ENCODE measurements at places on chromosomes 2 and 18.

DNA sequence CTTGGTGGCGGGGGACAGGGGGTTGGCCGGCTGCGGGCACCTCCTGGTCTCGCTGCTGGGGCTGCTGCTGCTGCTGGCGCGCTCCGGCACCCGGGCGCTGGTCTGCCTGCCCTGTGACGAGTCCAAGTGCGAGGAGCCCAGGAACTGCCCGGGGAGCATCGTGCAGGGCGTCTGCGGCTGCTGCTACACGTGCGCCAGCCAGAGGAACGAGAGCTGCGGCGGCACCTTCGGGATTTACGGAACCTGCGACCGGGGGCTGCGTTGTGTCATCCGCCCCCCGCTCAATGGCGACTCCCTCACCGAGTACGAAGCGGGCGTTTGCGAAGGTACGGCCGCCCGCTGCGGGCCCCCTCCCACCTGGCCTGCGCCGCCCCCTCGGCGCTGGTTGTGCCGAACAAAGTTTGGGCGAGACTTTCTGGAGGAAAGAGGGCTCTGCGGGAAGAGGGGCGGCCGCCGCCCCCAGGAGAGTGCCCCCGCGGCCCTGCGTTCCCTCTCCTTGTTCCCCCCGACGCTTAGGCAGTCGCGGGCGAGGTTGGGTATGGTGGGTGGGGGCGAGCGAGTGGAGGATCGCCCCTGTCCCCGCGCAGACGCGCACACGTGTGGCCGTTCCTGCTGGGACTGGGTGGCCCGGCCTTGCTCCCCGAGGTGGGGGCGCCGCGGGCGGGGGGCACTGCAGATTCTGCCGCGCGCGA lies 866 bp downstream of the CRIM1 start:
- peak; percentile 49 for DNase-seq

DNA sequence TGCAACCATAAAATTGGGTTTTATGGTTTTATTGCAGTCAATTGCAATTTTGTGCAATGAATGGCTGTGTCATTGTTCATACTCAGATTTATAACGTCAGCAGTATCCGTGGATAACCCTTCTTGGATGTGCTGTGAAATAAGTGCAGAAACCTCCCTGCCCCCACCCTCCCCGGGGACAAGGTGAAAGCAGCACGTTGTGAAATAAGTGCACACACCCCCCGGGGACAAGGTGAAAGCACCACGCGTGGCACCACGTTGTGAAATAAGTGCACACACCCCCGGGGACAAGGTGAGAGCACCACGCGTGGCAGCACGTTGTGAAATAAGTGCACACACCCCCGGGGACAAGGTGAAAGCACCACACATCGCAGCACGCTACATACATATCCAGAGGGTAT lies 93.6 kb upstream of the NFATC1 start:
- no peak for DNase-seq

- DNase-seq = peak; percentile 50
These were observed 32.3 kb downstream of the DNMT3A start for GRCh38 chr2:25309402-25309801.

DNA sequence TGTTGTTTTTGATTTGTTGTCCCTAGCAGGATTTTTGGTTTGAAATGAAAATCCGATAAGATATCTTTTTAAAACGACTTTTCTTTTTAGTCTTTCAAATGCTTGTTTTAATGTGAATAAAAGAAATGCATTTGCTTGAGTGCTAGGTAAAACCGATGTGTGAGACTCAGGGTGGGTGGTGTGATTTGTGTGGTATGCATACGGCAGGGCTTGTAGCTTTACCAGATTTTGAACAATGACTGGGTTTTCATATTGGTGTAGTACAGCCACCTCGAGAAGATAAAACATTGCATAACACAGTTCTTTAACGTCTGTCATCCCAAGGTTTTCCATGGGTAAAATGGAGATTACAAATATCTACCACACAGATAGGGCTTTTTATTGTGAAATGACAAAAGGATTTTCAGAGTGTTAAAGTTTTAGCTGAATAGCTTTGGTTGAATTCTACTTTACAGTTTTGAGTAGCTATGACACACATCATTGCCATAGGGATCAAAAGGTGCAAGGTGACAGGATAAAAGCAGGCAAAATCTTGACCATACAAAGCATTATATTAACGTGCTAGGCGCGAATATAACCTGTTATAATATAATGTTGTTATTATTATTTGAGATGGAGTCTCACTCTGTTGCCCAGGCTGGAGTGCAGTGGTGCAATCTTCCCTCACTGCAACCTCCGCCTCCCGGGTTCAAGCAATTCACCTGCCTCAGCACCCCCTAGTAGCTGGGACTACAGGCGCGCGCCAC lies 824 bp upstream of the ZNF638 start:
- no peak for DNase-seq

GRCh38 chr18:58632552-58632951 lies 3.7 kb upstream of the ALPK2 start:
- DNase-seq = no peak

- DNase-seq = no peak
These were observed 55.5 kb upstream of the HS6ST1 start for GRCh38 chr2:128374001-128374710.

DNA sequence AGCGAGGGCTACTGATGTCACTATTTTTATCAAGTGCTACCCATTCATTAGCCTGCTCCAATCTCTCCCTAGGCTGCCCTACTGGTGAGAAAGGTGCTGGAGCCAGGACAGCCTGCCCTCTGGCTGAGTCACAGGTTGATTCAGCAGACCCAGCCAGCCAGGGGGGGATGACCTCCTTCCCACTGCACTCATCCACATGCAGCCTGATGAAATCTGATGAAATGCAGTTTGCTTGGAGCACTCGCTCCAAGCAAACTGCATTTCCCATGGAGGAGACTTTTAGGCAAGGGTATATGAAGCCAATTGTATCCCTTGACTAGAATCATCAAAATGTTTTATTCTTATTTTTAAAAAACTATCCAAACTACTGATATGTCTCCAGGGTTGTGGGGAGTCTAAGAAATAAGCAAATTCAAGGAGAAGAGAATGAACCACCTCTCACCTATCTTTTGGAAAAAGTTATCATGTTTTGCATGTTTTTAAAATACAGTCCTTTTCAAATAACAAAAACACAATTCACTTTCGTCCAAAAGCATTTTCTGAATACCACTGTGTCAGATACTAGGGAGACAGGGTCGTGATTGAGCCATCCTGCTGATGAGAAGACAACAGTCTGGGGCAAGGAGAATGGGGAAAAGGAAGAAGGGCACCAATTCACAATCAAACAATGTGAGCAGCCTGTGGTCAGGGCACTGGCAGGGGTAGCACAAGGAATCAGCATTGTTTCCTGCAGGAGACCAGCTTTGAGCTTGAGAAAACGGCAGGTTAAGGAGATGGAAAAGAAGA lies 128.3 kb downstream of the AFF3 start:
- DNase-seq = peak; percentile 10

DNA sequence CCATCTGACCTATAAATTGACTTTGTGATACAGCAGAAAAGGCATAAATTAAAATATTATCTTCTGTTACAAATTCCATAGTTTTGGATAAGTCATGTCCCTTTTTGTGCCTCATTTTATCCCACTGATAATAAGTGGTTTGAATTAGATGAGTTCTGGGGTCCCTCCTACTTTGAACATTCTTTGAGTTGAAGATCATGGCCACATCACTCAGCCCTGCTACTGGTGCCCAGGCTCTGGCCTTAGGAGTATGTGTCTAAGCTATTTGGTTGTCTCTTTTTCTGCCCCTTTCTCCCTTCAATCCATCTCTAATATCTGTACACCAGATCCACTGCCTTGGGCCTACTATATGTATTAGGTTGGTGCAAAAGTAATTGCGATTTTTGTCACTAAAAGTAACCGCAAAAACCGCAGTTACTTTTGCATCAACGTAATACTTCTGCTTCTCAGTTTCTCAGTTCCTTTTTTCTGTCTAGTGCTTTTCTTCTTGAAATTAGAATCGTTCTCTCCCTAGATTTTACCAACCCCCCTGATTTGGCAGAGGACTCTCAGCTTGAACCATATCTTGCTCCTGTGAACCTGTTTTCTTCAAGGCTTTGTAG lies 362.5 kb upstream of the TNP1 start:
- no peak for DNase-seq

- peak; percentile 81 for DNase-seq
These were observed 151.2 kb upstream of the BOD1L2 start for GRCh38 chr18:56995579-56996188.

DNA sequence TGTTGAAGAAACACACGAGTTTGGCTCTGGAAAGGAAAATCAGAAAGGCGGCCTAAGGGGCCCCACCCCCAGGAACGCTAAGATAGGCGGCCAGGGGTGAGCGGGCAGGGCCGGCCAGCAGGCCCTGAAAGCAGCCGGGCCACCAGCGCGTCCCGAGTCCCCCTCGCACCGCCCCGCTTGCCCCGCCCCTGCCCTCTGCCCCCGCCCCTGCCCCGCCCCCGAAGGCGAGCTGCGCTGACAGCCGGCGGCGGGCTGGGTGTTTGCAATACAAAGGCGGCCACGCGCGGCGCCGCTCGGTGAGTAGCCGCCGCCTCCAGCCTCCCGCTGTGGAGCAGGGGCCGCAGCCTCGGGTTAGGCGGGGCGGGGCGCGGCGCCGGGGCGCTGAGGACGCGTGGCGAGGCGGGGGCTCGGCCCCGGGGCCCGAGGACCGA lies at the start of gene LPIN1:
Gene LPIN1 (plus strand): TSS at position 257 of the 431 bp plus-strand sequence. CDS start 18,910 bp downstream, outside the sequence.
- peak; percentile 93 for DNase-seq

DNA sequence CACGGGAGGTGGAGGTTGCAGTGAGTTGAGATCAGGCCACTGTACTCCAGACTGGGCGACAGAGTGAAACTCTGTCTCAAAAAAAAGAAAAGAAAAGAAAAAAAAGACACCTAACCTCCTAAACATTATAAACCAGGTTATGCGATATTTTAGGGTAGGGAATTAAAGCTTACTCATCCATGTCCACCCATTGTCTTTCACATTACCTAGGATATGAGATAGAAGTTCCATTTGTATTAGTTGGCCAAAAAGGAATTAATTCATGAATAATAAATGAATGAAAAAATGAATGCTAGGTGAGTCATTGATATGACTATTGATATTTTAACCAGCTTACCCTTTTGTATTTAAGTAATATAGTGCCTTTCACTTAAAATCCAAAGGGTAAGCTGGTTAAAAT lies 132.9 kb downstream of the FAM161A start:
- DNase-seq = no peak

GRCh38 chr2:30371772-30372373 lies 75.2 kb upstream of the LCLAT1 start:
- DNase-seq = no peak

GRCh38 chr2:63425606-63426005 lies 162.7 kb downstream of the WDPCP start:
- DNase-seq = no peak

- no peak for DNase-seq
These were observed 83.0 kb downstream of the STPG4 start for GRCh38 chr2:47072018-47072691.

GRCh38 chr2:148721991-148722777 lies 77.6 kb downstream of the EPC2 start:
- DNase-seq = no peak

- DNase-seq = no peak
These were observed 44.5 kb upstream of the FAM237A start for GRCh38 chr2:206597717-206598218.

DNA sequence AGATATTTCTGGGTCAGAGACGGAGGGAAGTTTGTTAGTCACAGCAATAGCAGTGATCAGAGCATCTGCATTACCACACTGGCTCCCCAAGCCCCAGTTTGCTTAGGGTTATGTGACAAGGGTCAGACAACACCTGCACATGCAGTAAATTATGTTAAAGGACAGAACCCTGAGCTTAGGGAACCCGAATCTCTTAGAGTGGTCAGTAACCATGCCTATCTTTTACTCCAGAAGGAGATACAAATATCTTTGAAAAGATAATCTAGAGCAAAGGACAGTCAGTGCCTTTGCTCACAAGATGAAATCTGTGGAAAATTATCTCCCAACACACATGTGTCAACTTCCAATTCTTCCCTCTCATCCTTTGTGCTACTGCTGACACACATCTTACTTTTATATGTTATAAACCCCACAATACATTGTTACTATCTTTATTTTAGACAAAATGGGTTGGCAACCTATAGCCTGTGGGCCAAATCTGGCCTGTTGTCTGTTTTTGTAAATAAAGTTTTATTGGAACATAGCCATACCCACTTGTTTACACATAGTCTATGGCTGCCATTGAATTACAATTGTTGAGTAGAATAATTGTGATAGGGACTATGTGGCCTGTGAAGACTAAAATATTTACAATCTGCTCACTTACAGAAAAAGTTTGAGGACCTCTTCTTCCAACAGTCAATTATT lies 158.9 kb upstream of the SMAD7 start:
- DNase-seq = no peak

DNA sequence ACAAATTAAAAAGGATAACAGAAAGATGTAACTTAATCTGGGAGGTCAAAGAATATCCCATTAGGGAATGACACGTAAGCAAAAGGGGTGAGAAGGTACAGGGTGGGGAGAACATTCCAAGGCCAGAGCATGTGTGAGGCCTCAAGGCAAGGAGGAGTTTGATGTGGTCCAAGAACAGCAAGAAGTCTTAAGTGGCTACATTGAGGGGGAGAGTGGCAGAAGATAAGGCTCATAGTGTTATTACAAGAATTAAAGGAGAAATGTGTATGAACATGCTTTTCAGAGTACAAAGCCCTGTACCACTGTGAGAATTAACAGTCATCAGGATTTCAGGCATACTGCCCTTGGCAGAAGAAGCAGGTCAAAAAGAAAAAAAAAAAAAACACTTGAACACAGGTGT lies 174.4 kb upstream of the ERBB4 start:
- no peak for DNase-seq

- DNase-seq = no peak
These were observed 56.5 kb downstream of the REV1 start for GRCh38 chr2:99433340-99433739.

All from NCI-H146 (cell line).